ENCODE measurements at places on chromosomes 3 and 15. TPM values are rescaled to one million over a fixed set of nuclear protein-coding genes. Genes with fewer than 3 reads are reported as not detected.

ARPP21 gene
- total RNA-seq = not detected

GRK7 gene
- total RNA-seq = not detected

KNG1 gene
- not detected for total RNA-seq

ZBTB47 gene
- 10.9 TPM for total RNA-seq

SLC12A8 gene
- 2.2 TPM for total RNA-seq

CLDN18 gene
- total RNA-seq = not detected

AP3S2 gene
- total RNA-seq = 44.4 TPM

NAALADL2 gene
- 19.2 TPM for total RNA-seq

RGMA gene
- total RNA-seq = 0.18 TPM

CNTN3 gene
- 3.6 TPM for total RNA-seq

TTLL13 gene
- total RNA-seq = not detected

CD86 gene
- total RNA-seq = not detected

GREM1 gene
- 848 TPM for total RNA-seq

TPRA1 gene
- total RNA-seq = 17.9 TPM

ZIC1 gene
- not detected for total RNA-seq

MAPKAPK3 gene
- 57.2 TPM for total RNA-seq

OR5K1 gene
- total RNA-seq = not detected

PODXL2 gene
- total RNA-seq = 1.7 TPM

SCN11A gene
- total RNA-seq = not detected

COL6A6 gene
- total RNA-seq = not detected

GOLGA8M gene
- under 0.01 TPM for total RNA-seq

MORC1 gene
- not detected for total RNA-seq

ASB14 gene
- not detected for total RNA-seq

ZNF501 gene
- total RNA-seq = 4.7 TPM

CX3CR1 gene
- total RNA-seq = not detected

ADGRG7 gene
- not detected for total RNA-seq

ANKRD63 gene
- under 0.01 TPM for total RNA-seq

SOX14 gene
- total RNA-seq = not detected

GALNT15 gene
- 14.7 TPM for total RNA-seq

CHL1 gene
- 1.6 TPM for total RNA-seq

GXYLT2 gene
- 11.4 TPM for total RNA-seq

CASR gene
- total RNA-seq = not detected

CYP1A2 gene
- total RNA-seq = not detected

DUOXA2 gene
- not detected for total RNA-seq

MANF gene
- total RNA-seq = 78.9 TPM

SPINT1 gene
- total RNA-seq = 0.56 TPM

DCLK3 gene
- total RNA-seq = not detected

GHSR gene
- total RNA-seq = not detected

PPARG gene
- total RNA-seq = 21.9 TPM

LDHAL6B gene
- not detected for total RNA-seq

RPUSD3 gene
- 30.8 TPM for total RNA-seq
